ENCODE measurements at places on chromosomes 4 and X. TPM values are rescaled to one million over a fixed set of nuclear protein-coding genes. Genes with fewer than 3 reads are reported as not detected.

GRCh38 chr4:67550857-67551256 is 5.6 kb upstream of the CENPC start:
- no peak for DNase-seq

DNA sequence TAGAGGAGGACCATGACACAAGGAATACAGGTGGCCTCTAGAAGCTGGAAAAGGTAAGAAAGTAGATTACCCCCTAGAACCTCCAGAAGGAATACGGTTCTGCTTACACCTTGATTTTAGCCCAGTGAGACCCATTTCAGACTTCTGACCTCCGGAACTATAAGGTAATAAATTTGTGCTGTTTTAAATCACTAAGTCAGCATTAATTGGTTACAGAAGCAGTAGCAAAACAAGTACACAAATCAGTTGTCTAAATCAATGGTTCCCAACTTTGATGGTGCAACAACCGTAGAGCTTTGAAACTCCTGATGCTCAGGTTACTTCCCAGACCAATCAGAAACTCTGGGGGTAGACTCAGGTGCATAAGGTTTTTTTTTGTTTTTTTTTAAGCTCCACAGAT is 113.6 kb downstream of the RTL9 start:
- DNase-seq, result no peak

DNA sequence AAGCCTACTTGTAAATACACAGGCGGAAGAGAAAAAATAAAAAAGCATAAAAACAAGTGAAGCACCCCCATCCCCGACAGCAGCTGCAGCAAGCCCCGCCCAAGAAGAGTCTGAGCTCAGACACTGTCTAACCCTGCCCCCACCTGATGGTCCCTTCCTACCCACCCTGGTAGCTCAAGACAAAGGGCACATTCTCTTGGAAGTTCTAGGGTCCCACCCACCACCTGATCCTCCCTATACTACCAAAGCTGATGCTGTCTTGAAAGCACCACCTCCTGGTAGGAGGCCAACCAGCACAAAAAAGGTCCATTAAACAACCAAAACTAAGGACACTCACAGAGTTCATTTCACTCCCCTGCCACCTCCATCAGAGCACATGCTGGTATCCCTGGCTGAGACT is 308.2 kb downstream of the KLHL13 start:
- no peak for DNase-seq

GRCh38 chrX:18353931-18354368 is 538 bp downstream of the SCML2 start:
- no peak for DNase-seq

The MRPL1 gene
- total RNA-seq, result 33.7 TPM

- no peak for DNase-seq
Observed at GRCh38 chr4:152083338-152083737, 322.5 kb upstream of the GATB start.
